ENCODE measurements at places on chromosomes 7 and 10.
A peak's percentile ranks its signal among the peaks of the same experiment; 100 is the strongest.

- DNase-seq = peak; percentile 8
These were observed 2.6 kb downstream of the SMURF1 start for GRCh38 chr7:99141334-99141733.

DNA sequence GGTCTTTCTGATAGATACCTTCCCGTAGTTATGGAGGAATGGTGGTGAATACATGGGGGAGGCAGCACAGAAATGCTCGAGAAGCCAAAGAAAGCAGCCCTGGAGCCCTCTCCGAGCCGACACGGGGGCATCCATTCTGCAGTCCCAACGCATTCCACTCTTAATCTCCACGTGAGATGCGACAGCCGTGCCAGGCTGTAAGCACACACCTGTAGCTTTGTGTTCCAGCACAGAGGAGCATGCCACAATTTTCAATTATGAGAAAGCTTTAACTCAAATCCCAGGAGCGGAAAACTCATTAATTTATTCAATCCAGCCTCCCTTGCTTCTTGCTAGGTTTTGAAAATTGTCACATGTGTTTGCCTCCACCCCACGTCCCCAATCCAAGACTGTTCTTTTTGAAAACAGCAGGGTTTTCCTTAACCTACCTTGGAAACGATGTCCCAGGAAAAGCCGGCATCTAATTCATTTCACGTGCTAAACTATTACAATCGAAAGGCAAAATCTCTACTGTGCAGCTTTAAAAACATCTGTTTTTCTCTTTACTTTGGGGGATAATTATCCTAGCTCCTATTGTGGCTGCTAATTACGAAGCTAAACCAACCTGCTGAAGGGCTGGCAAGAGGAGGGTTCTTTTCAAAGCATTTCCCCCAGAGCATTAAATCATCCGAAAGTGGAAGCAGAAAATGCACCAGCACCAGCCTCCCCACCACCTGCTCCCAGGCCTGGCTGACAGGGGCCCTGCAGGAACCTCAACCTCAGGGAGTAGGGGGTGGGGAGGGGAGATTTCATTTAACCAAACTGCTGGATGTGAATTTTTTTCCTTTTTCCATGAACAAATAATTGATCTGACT is 56.0 kb upstream of the CHST15 start:
- no peak for DNase-seq

DNA sequence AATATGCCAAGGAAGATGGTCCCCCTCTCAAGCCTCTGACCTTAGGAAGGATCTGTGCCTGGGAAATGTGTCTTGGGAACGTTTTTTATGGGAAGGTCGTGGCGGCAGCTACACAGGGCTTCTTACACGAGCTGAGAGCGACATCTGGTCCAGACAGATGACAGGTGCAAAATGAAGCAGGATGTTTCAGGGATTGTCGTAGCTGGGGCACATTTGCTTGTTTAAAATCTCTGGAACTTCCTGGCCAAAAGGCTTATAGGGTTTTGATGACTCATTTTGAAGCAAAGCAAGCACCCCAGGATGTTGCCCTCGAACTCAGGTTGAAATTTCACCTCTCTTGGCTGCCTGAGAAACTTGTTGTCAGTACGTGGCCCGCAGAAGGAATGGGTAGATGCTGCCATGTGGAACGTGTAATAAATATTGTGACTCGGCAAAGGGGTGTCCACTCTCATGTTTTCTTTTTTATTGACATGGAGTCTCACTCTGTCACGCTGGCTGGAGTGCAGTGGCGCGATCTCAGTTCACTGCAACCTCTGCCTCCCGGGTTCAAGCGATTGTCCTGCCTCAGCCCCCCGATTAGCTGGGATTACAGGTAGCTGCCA is 117.5 kb downstream of the CAMK1D start:
- peak; percentile 9 for DNase-seq

DNA sequence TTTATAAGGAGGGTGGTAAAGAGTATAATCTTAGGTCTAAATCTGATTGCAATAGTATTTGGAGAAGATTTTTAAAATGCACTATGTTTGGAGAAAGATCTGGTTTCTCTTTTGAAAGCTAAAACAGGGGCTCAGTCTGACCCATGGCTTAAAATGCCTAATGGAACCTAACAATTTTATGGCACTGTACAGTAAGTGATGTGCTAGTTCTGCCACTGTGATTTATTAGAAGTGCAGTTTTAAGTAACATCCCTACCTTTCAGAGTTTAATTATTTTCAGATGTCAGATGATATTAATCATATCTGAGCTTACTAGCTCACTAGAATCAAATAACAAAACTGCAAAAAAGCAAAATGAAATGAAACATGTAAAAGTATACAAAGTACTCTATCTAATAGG is 514.7 kb upstream of the KCND2 start:
- DNase-seq = no peak

DNA sequence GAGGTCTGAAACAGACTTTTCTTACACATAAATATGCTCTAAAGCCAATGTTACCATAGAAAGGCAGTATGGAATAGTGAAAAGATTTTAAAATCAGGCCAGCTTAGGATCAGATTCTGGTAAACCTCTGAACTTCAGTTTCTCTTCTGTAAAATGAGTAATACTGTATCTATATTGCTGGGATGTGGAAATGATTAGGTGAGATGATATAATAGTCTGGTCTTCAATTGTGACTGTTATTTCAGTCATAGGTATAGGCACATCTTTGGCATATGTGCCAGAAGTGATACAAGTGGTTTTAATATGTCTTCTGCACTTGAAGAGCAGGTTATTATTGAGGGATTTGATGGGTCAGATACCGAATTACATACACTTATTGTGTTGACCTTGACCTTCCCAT is 7.2 kb downstream of the ZNF277 start:
- DNase-seq = no peak
